ENCODE measurements at places on chromosomes 12 and 14. TPM values are rescaled to one million over a fixed set of nuclear protein-coding genes. Genes with fewer than 3 reads are reported as not detected.

- no peak for DNase-seq
These were observed 35.9 kb downstream of the BBS10 start for GRCh38 chr12:76312315-76312714.

The APOF gene
- not detected for total RNA-seq

DNA sequence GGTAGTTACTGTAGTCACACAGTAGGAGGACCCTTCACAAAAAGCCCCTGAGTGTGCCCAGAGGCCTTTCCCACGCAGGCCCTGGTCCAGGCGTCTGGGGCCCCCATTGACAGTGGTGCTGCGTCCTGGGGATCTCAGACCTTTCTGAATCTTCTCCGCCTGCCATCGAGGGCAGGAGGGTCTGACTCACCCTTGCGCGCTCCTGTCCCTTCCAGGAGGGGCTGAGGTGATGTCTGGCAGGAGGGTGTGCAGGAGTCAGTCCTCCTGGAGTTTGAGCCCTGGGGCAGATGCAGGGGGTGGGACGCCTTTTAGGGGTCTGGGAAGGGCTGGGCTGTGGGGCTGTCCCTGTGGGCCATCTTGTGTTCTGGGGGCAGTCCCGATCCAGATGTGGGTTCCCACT is 386.8 kb downstream of the TMEM121 start:
- DNase-seq = no peak

GRCh38 chr12:122459211-122459610 is 36.7 kb upstream of the CLIP1 start:
- no peak for DNase-seq

DNA sequence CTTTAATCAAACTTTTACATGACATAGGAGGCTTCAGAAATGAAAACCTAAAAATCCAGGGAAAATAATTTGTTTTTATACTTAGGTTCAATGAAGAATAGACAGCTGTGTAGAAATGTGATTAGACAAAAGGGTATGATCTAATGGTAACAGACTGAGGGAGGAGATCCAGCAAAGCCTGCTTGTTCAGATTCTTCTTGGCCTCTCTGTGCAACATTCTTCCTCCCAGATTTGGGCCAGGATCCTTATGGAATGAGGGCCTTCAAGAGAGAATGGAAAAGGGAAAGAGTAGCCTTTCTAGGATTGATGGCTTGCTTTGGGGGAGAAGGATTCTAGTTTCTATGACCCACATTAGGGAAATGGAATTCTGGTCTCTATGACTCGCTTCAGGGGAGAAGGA is 94.5 kb upstream of the G2E3 start:
- no peak for DNase-seq

GRCh38 chr12:16939871-16940306 is 333.9 kb upstream of the LMO3 start:
- DNase-seq = peak; percentile 68

DNA sequence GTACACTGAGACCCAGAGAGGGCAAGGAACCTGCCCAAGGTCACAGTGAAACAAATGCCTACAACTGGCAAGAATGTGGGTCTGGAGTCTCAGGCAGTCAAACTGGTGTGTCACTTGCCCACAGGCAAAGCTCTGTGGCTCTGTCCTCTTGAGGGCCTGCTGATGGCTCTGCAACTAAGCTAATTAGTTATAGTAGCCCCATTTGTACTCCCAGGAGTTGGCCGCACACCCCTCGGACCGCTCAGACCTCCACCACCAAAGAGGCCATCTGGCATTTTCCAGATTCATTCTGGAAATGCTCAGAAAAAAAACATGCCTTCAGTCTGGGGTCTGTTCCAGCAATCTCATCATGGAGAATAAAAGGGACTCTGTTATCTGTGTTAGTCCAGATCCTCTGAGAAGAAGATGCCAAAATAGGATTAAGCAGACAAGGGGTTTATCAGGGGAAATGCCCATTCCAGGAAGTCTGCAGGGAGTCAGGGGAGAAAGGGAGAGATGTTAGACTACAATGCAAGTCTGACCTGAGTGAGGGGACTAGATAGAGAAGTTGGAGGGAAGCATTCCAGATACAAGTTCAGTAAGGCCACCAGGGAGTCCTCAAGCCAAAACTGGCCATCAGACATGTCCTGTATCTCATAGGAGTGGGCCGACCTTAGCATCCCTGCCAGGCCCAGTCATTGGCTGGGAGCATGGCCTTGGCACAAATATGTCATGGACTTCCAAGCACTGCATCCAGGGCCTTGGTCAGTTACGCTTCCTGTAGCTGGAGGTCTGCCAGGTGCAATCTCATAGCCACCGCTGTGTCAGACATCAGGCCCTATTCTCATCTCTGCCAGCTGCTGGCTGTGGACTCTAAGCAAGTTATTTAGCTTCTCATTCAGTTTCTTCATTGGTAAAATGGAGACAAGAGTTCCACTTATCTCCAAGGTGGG is 15.4 kb upstream of the OAS1 start:
- DNase-seq = no peak

The CD4 gene
- 16.5 TPM for total RNA-seq

DNA sequence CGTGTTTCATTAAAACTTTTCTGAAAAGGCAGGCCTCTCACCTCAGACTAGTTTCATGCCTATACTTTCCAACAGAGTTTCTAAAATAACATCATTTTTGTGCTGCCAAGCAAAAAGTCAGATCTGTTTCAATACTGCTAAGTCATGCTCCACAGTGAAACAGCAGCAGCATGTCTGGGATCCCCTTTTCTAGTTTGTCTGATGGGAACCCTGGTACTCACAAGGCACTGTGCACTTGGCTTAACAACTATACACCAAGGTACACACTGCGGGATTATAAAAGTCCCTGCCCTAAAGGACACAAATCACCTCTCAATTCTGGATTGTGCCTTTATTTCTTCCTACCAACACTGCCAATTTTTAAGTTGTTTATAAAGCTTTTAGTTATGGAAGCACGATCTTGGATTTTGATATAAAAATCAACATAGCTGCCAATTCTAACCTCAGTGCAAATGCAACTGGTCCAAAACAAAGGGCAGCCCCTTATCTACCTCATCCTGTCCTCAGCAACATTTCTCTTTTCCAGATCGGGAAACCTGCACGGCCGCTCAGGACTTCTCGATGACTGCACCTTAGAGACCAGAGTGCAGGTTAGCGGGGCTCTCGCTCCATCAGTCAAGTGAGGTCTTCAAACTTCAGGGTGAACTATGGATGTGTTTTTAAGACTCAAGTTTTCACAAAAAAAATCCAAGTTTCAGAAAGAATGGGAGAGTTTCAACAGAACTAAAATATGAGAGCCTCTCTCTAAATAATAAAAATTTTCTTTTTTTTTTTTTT is 1.7 kb upstream of the EIF5 start:
- DNase-seq = peak; percentile 42

DNA sequence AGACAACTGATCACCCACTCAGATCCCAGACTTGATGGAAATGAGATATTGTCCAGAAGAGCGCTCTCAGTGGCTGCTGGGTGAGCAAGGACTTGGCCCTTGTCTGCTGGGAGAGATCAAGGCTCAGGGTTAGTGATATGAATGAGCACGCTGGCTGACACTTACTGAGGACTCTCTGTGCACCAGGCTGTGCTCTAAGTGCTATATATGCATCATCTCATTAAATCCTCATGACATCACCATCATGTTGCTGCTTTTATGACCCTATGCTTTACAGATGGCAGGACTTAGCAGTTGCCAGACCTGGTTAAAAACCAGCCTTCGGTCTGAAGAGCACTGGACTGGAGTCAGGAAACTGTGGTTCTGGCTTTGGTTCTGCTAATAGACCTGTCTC is 260.9 kb downstream of the VRK1 start:
- no peak for DNase-seq

The PSMA3 gene
- 93.2 TPM for total RNA-seq

The FOXM1 gene
- total RNA-seq = 6.3 TPM

- no peak for DNase-seq
These were observed 22.3 kb downstream of the ZNF268 start for GRCh38 chr12:133203344-133204263.

GRCh38 chr14:101889366-101889765 is 75.0 kb upstream of the DYNC1H1 start:
- no peak for DNase-seq

The SDR9C7 gene
- not detected for total RNA-seq

The IKZF4 gene
- total RNA-seq = 9.1 TPM

DNA sequence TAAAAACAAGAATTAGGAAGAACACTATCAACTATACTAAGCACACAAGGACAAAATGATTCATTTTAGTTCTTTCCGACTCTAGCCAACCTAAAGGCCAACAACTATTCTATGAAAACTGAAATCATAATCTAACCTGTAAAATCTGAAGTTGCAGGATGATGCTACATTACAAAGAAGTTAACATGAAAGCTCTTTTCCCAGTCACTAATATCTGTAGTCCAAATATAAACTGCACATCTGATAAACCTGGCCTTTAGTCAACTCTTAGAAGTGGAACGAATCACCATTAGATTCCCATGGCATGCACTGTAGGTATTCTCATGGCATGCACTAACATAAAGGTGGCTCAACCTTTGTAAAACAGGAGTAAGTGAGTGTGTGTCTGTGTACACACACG is 41.7 kb downstream of the BLTP3B start:
- DNase-seq = no peak

Data from mucosa of descending colon (tissue), 3 donors.